KBM-7 (cell line): ENCODE measurements at places on chromosomes 2 and 18.

DNA sequence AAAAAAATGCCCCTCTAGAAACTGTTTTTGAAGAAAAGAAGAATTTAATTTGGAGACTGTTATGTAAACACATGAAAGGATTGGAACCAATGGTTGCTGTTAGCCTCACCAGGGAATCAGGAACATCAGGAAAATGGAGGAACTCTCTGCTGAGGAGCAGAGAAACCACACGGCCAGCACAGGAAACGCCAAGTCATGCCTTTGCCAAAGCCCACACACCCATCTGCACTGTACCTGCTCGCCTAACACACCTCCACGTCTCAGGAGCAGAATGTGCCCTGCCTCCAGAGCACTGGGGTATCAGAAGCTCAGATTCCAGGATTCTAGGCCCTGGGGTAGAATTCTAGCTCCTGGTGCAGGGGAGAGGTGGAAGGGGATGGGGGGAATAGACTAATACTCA, 9.8 kb upstream of the SCYGR1 start:
- DNase-seq, result no peak

- DNase-seq, result no peak
Measured at GRCh38 chr2:75186821-75187220, 12.5 kb downstream of the TACR1 start.

- DNase-seq, result no peak
Measured at GRCh38 chr18:60319129-60319528, 53.4 kb downstream of the MC4R start.

- no peak for DNase-seq
Measured at GRCh38 chr2:85183479-85183878, 50.3 kb downstream of the TCF7L1 start.

GRCh38 chr2:26281226-26281625, 36.5 kb downstream of the HADHB start:
- no peak for DNase-seq

DNA sequence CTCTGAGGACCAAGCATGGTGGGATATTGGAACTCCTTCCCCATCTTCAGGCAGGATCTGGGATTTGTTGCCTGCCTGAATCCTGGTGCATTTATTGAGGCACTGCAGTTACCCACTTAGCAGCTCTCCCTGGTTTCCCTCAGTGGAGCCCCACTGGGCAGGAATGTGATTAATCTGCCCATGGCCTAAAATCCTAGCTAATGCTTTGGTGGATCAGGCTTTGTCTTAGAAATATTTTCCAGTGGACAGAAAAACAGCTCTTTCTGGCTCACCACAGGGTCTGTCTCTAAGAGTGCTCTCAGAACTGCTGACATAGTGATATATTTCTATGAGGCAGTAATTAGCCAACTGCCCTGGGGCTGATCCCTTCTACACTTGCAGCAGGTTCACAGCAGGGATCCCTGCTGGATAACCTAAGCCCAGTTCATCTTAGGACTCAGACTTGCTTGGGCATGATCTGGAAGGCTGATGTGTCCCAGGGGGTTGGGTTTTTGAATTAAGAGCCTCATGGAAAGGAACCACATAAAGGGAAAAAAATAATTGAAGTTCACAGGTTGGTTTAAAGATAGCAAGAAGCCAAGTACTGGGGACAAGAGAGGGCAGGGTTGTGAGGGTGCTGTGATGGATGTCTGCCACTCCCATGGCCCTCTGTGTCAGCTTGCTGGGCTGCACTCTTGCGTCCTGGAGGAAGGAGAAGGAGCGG, 44.3 kb upstream of the ZDBF2 start:
- DNase-seq, result no peak
